Stimulated activated CD8-positive, alpha-beta memory T cell treated with anti-CD3 and anti-CD28 coated beads, Interleukin-4, amount 100 ng/mL, for 4 hours (primary cell): ENCODE measurements at places on chromosomes 4 and X.

- no peak for DNase-seq
Measured at GRCh38 chr4:152050106-152050505, 289.3 kb upstream of the GATB start.

- no peak for DNase-seq
Measured at GRCh38 chr4:145170223-145170622, 10.2 kb downstream of the OTUD4 start.

- DNase-seq = no peak
Measured at GRCh38 chr4:41796545-41797210, 48.2 kb upstream of the PHOX2B start.

DNA sequence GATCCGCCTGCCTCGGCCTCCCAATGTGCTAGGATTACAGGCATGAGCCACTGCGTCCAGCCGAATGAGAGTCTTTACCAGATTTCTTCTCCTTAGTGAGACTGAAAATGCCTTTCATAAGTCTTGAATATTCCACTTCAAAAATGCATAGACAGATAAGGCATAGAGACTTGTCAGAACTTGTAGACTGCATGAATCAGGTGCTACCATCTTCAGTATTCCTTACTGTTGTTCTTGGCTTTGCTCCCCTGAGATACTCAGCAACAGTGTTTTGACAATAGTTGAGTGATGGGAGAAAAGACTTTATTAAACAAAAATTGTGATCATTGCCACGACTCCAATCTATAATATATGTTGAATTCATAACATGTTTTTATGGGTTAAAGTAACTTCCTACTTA is 11.0 kb downstream of the TKTL2 start:
- no peak for DNase-seq

- no peak for DNase-seq
Measured at GRCh38 chrX:119475389-119476101, 7.3 kb downstream of the SLC25A5 start.

DNA sequence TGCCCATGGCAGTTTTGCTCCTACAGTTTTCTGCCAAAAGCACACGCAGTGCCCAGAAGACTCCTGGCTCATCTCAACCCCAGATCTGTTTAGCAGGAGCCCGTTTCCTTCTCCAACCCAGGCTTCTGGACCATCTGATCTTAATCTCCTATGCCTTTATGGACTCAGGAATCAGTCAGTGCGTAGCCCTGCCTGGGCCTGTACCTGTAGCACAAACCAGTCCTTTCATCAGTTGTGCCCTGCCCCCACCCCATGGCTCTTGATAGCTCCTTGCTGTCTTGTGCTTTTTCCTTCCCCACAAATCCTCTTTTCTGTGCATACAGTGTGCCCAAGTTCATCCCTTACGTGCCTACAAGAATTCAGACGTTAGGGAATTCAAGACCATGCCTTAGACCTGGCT is 1.5 kb downstream of the ZNF718 start:
- DNase-seq = no peak
